Activated CD4-positive, CD25-positive, alpha-beta regulatory T cell treated with anti-CD3 and anti-CD28 coated beads, Interleukin-2, amount 50 U/mL, for 72 hours (primary cell): ENCODE measurements at places on chromosomes 1 and 21.

GRCh38 chr1:17636612-17637011, 97.1 kb downstream of the ARHGEF10L start:
- DNase-seq: no peak

DNA sequence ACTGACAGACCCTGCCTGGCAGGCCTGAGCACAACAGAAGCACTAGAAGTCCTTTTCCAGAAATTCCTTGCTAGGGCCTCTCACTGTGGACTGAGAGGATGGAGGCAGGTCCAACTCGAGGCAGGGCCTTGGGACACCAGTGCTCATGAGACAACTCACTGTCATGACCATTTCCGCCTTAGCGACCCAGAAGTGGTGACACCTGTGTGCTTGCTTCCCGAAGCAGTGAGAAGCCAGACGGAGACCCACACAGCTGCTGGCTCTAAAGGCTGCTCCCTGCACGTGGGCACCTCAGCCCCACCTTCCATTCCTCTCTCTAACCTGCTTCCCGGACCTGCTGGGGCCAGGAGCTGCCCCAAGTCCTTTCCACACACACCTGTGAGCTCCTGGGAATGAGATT, 33.0 kb downstream of the KCNC4 start:
- DNase-seq: no peak

DNA sequence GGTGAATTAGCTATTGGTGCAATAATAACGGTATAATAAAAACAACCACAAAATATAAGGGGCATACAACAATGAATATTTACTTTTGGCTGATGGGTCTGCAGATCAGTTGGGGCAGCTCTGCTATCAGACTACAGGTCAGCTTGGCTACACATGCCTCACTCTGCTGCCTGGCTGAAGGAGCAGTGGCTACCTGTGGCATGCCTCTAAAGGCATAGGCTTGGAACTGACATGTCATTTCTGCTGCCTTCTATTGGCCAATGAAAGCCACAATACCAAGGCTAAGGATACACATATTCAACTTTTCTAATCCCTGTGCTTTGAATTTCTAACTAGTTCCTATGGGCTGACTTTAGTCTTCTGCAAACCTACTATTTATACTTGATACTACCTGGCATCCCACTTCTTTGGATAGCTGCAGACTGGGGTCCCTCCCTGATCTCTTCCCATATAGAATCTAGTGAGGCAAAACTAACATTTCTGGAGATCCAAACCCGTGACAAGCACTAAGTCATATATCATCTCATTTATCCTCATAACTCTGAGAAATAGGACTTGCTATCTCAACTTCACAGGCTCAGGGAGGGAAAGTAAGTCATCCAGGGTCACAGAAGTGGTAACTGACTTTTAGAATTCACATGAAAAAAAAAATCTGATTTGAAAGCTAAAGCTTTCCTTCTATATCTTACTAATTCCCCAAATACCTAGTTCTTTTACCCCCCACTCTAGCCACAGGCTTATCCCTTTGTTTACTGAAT, 19.2 kb upstream of the SYDE2 start:
- no peak for DNase-seq

GRCh38 chr1:36858981-36859380, 175.3 kb downstream of the GRIK3 start:
- no peak for DNase-seq

DNA sequence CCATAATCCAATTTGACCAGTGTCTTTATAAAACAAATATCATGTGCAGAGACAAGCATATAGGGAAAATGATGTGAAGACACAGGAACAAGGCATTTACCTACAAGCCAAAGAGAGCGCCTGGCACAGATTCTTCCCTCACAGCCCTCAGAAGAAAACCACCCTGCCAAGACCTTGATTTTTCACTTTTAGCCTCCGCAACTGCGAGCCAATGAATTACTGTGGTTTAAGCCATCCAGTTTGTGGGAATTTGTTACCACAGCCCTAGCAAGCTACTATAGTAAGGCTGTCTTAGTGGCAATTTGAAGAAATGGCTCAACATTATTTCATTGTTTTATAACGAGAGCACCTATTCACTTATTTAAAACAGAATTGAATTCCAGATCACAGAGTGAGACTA, 85.7 kb upstream of the CCDC190 start:
- DNase-seq: no peak

- peak; percentile 71 for DNase-seq
Observed at GRCh38 chr1:6727535-6727934, 25.9 kb upstream of the DNAJC11 start.

- no peak for DNase-seq
Observed at GRCh38 chr1:3604468-3604974, 6.8 kb downstream of the MEGF6 start.

DNA sequence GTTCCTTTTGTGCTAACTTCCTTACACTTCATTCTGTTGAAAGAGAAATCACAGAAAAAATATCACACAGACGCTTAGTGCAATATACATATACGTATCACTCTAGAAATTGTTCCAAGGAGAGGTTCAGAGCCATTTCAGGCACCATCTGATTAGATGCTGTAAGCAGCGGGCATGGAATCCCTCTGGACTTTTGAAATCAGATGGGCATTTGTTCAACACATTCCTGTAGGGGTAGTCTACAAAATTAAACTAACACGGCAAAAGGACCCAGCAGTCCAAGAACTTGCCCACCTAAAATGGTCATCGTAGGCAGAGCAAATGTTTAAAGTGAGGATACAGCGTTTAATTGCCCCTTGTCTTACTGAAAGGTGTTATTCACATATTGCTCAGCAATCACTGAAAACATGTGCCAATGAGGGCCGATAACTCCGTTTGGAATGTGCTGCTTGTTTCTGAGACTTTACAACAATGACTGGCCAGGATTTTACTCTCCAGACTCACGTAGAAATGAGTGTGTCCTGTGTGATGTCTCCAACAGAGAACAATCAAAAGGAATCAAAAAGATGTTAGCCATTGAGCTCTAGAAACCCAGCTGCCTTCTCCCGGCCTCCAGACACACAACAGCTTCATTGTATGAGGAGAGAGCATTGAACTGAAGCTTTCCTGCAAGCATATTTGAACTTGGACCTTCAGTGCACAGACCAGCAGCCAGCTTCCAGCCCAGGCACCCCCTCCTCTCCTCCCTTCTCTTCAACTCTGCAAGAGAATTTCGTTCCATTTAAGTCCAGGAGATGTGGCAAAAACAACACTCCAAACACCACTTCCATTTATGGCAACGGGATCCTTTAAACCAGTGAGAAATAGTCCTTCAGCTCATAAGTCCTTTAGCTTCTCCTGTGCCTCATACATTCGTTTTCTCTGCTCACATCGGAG, 32.1 kb upstream of the ADORA3 start:
- no peak for DNase-seq

DNA sequence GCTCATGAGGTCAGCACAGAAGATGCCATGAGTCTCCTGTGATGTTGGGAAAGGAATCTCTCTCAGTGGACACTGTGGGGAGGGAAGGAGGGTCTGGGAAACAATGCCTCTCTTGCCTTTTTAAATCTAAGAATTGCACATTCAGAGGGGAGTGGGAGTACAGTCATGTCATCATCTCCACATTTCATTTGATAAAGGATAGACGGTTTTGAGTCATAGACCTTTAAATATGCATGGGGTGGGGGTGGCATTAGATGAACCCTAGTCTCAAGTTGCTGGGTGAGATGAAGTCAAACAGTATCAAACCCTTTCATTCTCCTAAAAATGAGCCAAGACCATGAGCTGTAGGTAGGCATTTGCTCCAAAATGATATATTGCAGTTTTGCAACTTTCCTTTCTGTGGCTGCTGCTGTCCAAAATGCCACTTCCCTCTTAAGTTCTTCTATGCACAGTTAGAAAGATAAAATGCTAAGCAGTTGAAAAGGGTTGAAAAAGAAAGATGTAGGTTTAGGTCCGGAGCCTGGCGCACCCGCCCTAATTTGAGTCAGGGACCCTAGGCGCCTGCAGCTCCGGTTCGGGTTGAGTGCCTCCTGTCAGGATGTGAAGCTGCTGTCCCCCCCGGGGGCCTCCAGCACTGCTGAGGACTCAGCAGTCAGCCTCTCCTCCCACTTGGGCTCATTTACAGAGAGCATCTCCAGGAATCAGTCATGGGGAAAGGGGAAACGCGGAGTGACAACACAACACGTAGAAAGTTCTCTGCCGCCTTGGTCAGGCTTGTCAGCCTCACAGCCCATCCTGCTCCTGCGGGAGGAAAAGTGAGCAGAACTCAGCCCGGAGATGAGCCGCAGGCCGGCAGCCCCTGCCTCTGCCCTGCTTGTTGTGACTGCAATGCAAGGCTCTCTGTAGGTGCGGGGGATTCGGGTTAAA, 479.3 kb upstream of the RUNX1 start:
- DNase-seq: peak; percentile 46

GRCh38 chr21:31283025-31283424, 61.0 kb downstream of the TIAM1 start:
- DNase-seq: no peak

GRCh38 chr1:58390091-58390490, 156.4 kb downstream of the OMA1 start:
- no peak for DNase-seq

DNA sequence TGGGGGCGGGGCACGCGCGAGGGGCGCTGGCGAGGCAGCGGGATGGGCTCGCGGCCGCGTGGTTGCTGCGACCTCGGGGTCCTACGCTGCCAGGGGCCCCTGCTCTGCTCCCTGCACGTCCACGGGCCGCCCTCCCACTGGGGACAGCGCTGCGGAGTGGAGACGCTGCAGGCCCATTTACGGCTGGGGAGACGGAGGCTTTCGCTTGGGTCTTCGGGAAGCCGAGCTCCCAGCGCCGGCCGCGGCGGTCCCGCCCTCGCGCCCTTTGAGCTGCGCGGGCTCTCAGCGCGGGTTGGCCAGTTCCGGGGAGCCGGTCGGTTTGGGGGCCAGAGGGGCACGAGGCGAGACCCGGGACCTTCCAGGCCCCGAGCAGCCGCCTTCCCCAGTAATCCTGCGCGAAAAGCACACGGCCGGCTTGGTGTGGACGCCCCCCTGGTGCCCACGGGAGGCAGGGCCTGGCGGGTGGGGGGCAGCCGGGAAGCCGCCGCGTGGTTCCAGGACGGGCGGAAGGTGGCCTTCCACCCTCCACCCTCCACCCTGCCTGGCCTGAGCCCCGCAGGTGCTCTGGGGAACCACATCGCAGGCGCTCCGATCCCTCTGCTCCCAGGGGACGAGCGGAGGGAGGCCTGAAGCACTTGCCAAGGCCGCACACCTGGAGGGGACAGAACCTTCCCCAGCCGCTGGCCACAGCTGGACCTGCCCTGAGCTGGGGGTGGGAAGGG, 570 bp upstream of the PEX10 start:
- DNase-seq: no peak
